ENCODE measurements at places on chromosomes 12 and 14.
A peak's percentile ranks its signal among the peaks of the same experiment; 100 is the strongest.

DNA sequence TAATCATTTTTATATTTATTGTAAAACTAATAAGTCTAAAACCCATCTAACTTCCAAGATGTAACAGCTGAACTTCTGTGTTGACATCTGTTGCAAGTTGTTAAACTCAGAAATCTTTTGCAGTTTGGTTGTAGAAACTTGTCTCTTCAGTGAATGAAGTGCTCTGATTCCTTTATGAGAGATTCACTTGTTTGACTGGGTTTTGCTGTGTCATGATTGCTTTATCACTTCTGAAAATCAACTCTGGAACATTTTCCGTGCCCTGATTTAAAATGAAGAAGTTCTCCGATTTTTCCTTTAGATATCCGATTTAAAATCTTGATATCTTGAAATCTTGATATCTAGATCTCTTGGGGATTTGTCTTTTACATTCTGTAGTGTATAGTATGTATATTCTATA is 65.1 kb downstream of the DIP2B start:
- no peak for DNase-seq

GRCh38 chr12:115049614-115050013 is 365.6 kb upstream of the TBX3 start:
- DNase-seq: no peak

DNA sequence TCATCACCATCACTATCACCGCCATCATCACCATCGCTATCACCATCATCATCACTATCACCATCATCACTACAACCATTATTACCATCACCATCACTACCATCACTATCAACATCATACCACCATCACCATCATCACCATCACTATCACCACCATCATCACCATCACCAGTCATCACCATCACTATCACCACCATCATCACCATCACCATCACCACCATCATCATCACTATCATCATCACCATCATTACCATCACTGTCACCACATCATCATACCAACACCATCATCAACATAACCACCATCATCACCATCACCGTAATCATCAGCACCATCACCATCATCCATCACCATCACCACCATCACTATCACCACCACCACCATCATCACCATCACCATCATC is 213.8 kb downstream of the ALG10 start:
- no peak for DNase-seq

- no peak for DNase-seq
These were observed 31.2 kb upstream of the OAS1 start for GRCh38 chr12:112875608-112876007.

- no peak for DNase-seq
These were observed 15.3 kb downstream of the RPS6KL1 start for GRCh38 chr14:74907744-74908143.

DNA sequence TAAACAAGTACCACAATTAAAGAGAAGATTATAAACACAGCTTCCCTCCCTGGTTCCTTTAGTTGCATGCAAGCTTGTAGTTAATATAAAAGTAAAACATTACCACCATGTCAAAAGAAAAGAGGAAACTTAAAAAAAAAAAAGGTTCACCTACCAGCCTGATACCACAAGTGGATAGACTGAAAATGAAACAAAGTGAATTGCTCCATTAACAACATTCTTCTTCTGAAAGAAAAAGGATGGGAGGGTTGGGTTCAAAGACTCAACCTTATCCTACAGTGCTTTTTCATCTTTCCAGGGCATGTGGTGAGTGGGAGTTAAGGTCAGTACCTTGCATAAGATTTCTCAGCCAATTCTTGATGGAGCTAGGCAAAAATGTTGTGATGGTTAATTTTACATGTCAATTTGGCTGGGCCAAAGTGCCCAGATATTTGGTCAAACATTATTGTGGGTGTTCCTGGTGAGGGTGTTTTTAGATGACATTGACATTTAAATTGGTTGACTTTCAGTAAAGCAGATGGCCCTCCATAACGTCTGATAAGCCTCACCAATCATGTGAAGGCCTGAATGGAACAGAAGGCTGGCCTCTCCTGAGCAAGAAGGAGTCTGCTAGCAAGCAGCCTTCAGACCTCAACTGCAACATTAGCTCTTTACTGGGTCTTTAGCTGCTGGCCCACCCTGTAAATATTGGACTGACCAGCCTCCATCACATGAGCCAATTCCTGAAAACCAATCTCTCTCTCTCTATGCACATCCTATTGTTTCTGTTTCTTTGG is 28.8 kb downstream of the VCPKMT start:
- DNase-seq: no peak

GRCh38 chr14:83470466-83470865 is 1936.8 kb upstream of the SEL1L start:
- no peak for DNase-seq

GRCh38 chr14:21768875-21769257 is 95.2 kb upstream of the OR4E1 start:
- no peak for DNase-seq

DNA sequence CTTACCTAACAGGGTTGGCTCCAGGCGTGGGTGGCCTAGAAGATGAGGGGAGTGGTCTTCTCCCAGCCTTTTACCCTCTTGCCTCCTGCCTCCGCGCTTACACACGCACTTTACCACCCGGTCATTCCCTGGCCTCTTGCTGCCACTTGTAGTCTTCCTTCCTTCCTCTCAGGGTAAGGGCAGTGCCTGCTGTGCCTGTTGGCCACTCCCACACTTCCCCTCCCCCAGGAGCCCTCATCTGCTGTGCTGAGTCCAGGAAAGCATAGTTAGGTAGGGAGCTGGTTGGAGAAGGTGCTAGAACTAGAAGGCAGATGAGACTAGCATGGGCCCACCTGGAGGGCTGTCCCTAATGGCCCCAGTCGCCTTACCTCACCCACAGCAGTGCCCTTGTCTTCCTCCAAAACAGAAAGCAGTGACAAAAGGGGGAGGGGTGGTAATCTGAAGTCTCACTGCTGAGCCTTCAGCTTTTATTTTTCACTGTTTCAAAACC is 54.3 kb upstream of the SRSF5 start:
- DNase-seq: peak; percentile 39

GRCh38 chr14:96299441-96299840 is 43.4 kb downstream of the BDKRB1 start:
- no peak for DNase-seq

DNA sequence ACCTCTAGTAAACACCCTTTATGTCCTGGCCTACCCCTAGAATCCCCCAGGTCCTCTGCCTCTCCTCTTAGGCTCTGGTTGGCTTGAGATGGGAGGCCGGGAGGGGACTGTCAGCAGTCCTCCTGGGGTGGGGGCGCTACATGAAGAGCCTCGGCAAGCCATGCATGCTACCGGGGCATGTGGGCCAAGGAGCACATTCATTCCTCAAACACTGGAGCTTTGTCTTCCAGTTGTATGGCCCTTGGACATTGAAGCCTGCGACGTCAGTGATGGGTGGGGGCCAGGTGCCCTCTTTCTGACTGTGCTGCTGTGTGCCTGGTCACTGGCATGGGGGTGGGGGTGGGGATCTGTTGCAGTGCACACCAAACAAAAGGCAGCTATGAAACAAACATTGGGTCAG is 15.8 kb upstream of the CELA1 start:
- no peak for DNase-seq

- DNase-seq: no peak
These were observed 530.5 kb downstream of the BCL11B start for GRCh38 chr14:98741523-98741922.

- no peak for DNase-seq
These were observed 37.1 kb downstream of the USP15 start for GRCh38 chr12:62297321-62297720.

DNA sequence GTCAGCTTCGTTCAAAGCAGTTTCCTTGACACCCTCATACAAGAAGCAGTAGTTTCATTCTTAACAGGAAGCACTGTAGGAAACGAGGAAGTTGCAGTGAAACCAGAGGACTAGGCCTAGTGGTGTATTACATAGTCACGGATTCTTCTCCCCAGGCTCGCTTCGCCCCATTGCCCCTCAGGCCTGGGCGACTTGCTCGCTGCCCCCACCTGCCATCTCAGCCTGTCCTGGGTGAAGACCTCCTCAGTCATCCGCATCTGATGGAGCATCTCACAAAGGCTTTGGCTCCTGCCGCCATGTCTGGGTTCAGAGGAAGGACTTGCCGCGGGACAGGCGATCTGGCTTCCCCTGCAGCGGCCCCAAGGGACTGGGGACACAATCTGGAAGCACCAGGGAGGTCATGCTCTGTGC is 93.5 kb downstream of the LMNTD1 start:
- no peak for DNase-seq

DNA sequence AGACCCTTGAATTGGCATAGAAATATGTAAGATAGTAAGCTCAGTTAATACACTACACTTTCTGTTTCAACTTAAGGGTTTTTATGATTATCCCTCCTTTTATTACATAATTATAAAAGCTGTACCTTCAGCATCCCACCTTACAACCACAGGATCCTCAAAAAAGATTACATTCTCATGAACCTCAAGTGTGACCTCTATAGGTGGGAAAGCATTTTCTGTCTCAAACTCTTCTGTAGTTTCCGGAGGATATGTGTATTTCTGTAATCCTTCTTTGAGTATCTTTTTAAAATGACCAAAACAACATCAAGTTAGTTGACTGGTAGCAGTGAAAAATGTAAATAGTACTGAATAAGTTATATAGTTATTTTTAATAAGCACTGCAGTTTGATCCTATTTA is 75.9 kb downstream of the DNAI7 start:
- DNase-seq: no peak

GRCh38 chr14:23228812-23229211 is 8.9 kb upstream of the RNF212B start:
- no peak for DNase-seq

GRCh38 chr14:22634233-22634900 is 9.8 kb downstream of the OR6J1 start:
- no peak for DNase-seq

DNA sequence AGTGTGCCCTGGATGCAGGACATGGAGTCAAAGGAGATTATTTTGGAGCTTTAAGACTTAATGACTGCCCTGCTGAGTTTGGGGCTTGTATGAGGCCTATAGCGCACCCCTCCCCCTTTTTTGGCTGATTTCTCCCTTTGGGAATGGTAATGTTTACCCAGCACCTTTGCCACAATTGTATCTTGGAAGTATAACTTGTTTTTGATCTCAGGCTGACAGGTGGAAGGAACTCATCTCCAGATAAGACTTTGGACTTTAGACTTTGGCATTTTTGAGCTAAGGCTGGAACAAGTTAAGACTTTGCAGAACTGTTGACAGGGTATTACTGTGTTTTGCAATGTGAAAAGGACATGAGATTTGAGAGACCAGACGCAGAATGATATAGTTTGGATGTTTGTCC is 110.5 kb downstream of the DERA start:
- no peak for DNase-seq

GRCh38 chr12:31362759-31363415 is 36.9 kb upstream of the SINHCAF start:
- DNase-seq: no peak

GRCh38 chr14:34926552-34926951 is 51.4 kb upstream of the BAZ1A start:
- no peak for DNase-seq

DNA sequence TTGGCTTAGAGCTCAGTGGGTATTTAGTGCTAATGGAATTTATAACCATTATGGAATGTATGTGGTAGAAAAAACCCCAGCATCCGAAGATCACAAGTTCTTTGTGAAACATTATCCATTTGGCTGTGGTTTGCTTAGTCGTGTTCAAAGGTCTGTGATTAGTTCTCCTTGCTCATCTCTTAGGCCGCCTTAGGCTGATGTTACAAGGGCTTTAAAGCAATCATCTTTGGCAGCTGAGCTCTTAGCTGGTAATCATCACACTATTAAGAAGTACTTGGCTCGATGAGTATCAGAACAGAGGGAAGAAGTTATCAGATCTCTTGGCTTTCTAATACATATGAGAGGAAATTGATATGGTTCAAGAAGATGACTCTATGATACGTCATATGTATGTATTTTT is 124.1 kb upstream of the E2F7 start:
- no peak for DNase-seq

DNA sequence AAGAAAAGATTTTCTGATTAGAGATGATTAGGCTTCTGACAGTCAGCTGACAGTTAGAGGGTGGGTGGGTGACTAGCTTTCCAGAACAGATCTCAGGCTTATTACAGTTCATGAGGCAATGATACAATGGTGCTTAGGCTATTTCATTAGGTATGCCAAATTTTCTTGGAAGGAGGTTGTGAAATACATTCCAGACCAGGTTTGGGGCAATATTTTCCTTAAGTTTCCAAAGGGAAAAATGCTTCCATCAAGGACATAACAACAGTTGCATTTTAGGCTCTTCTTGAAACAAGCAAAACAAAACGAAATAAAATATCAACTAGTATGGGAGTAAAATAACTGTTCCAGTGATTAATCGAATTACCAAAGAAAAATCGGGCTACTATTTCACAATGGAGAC is 59.3 kb upstream of the CNTN1 start:
- DNase-seq: no peak

DNA sequence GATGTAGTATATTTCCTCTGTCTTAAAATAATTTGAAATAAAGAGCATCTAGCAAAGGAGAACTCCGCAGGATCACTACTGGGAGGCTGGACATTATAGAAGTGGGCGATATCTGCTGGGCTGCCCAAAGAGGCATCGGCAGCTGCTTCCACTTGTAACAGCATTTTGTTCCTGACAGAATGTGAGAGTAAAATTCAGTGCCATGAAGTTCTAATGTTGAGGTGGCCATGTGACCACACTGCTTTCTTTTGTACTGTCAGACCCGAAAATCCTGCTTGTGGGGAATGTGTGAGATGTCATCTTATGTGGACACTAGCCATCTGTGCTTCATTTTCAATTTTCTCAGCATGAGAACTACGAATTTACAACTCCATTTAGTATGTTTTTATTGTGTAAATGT is 151.9 kb downstream of the ACSS3 start:
- DNase-seq: no peak

DNA sequence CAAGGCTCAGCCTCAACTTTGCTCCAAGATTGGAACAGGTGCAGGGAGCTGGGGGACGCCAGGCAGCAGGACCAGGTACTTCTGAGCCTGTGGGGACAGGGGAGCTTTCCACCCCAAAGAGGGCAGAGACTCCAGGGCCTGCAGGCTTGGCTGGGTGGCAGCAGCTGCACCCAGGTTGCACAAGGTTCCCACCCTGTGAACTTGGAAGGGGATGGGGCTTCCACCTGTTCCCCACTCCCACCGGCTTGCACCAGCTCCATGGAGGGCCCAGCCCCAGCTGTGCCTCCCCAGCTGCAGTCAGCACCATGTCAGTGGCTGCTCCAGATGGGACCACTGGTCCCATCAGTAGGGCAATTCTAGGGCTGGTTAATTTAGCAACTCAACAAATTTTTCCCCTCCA is 114.0 kb upstream of the CDKN3 start:
- no peak for DNase-seq

DNA sequence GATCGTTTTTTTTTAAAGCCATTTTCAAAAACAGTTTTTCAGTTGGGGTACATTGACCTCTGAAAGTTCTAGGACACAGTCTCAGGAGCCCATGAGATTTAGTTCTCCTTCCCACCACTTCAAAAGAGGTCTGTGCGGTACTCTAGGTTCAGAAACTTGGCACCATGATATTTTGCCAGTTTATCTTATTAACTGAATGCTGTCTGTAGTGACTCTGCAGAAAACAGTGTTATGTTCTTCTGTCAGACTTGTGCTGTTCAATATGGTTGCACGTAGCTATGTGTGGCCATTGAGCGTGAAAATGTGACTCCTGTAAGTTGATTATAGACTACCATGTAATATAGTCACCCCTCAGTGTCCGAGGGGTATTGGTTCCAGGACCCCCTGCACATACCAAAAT is 35.9 kb downstream of the CRADD start:
- no peak for DNase-seq

- DNase-seq: no peak
These were observed 124.9 kb upstream of the SYT1 start for GRCh38 chr12:78739653-78740052.

- DNase-seq: no peak
These were observed 95.3 kb downstream of the DAD1 start for GRCh38 chr14:22493753-22494152.

- no peak for DNase-seq
These were observed 70.7 kb downstream of the CMKLR1 start for GRCh38 chr12:108268397-108268796.

Data from NCI-H2029 treated with DMSO at 0.1 percent for 48 hours (cell line).